Parietal lobe (tissue), 2 donors: ENCODE measurements at places on chromosomes 1 and 21. TPM values are rescaled to one million over a fixed set of nuclear protein-coding genes. Genes with fewer than 3 reads are reported as not detected.

The REN gene
- not detected for total RNA-seq

The CD1D gene
- total RNA-seq = 0.94 TPM

The MYOG gene
- total RNA-seq = not detected

The TMOD4 gene
- total RNA-seq = not detected

The KCNQ4 gene
- 1.9 TPM for total RNA-seq

The E2F2 gene
- 3.4 TPM for total RNA-seq

The PTAFR gene
- 1.6 TPM for total RNA-seq

The SPATA45 gene
- not detected for total RNA-seq

The SGIP1 gene
- 158 TPM for total RNA-seq

The FNBP1L gene
- total RNA-seq = 381 TPM

The CCDC30 gene
- 23.5 TPM for total RNA-seq

The SELL gene
- 0.31 TPM for total RNA-seq

The LORICRIN gene
- total RNA-seq = not detected

The AMY1C gene
- total RNA-seq = not detected

The SLC45A3 gene
- 3.8 TPM for total RNA-seq

The CAPN8 gene
- total RNA-seq = not detected

The ADORA1 gene
- 21.9 TPM for total RNA-seq

The DPT gene
- total RNA-seq = not detected

The FALEC gene
- total RNA-seq = 1.9 TPM

The ARTN gene
- 0.31 TPM for total RNA-seq

The C1orf210 gene
- total RNA-seq = not detected

The PDIK1L gene
- 61.3 TPM for total RNA-seq

The SPRR1B gene
- total RNA-seq = not detected

The DMBX1 gene
- not detected for total RNA-seq
